ENCODE measurements at places on chromosomes 5 and 9. TPM values are rescaled to one million over a fixed set of nuclear protein-coding genes. Genes with fewer than 3 reads are reported as not detected.

SLC6A18 gene
- total RNA-seq = not detected

PLAC8L1 gene
- 0.56 TPM for total RNA-seq

SUSD3 gene
- 35.6 TPM for total RNA-seq

TMEM174 gene
- not detected for total RNA-seq

UBE2QL1 gene
- total RNA-seq = 0.33 TPM

PCDHA3 gene
- not detected for total RNA-seq

SH2D3C gene
- 11.8 TPM for total RNA-seq

DMRT3 gene
- total RNA-seq = not detected

DNA sequence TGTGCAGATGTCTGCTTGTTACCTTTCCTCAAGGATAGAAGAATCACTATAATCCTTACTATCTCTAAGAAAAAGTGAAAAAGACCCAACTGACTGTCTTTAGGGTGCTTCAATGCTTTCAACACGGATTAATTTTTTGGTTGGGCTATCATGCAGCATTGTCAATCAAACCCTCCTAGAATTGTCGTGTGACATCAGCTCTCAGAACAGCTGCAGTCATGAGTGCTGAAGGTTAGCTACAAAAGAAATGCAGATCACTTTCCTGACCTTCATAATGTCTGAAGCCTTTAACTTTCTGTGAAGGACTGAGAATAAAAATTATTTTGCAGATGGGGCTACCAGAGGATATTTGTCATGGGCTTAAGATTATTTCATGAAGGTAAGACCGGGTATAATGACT, 107.9 kb upstream of the EFNA5 start:
- no peak overlapping the region for H3K27ac ChIP-seq
- H3K36me3 ChIP-seq = no peaks in the 10 kb centered on the region
- no peak overlapping the region for H3K4me3 ChIP-seq
- no peaks in the 10 kb centered on the region for H3K4me1 ChIP-seq
- H3K27me3 ChIP-seq = no peaks in the 10 kb centered on the region
- no peak for DNase-seq

DNA sequence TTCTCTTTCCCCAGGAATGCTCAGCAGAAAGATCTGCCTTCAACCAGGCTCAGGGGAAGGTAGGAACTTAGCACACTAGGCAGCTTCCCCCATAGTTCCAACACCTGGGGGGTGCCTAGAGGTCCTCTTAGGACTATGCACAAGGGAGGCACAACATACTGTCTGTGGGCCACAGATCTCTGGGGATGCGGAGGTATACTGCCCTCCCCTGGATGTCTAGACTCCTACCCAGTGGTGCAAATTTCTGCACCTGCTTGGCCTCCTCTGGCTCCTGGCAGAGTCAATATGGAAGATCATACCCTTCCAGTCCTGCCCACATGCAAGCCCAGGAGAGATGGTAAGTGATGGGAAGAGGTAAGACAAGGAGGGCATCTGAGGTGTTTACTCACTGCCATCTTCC, 247.5 kb upstream of the DAPK1 start:
- no peak overlapping the region for H3K4me3 ChIP-seq
- H3K27ac ChIP-seq = no peak overlapping the region
- no peak for DNase-seq
- H3K36me3 ChIP-seq = no peaks in the 10 kb centered on the region
- peaks cover 3% of the 10 kb centered on the region for H3K27me3 ChIP-seq

GRCh38 chr9:34771007-34771406, 61.1 kb upstream of the CCL21 start:
- H3K36me3 ChIP-seq = no peaks in the 10 kb centered on the region
- H3K27me3 ChIP-seq = peaks cover 17% of the 10 kb centered on the region
- no peaks in the 10 kb centered on the region for H3K4me1 ChIP-seq
- no peak overlapping the region for H3K27ac ChIP-seq
- no peak overlapping the region for H3K4me3 ChIP-seq

DNA sequence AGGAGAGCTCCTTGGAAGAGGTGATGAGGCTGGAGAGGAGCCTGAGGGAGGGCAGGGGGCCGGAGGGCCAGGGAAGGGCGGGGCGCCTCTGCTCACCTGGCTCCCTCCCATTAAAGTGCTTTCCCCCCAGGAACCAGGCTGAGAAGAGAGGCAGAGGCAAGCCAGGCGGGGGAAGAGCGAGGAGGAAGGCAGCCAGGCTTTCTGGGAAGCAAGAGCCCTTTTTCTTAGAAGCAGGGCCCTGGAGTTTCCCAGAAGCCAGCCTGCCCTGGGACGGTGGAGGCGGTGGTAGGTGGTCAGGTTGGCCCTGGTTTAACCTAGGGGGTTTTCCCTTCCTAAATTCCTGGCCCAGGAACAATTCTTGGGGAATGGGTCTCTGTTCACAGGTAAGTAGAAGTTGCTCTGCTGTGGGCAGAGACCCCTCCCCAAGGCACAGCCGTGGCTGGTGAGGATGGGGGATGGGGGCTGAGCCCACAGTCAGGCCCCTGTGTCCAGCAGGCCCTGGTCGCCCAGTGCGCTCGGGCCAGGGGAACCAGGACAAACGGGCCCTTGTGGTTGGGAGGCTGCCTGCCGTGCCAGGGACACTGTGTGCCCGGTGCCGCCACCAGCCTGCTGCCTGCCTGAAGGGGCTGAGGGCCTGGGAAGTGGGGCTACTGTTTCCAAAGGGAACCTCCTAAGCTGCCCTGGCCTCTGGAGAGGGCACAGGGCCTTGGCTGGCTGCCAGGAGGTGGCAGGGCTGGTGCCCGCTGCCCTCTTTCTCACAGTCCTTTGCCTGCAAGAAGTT, 16.6 kb upstream of the RALGDS start:
- DNase-seq = no peak
- H3K27me3 ChIP-seq = no peaks in the 10 kb centered on the region
- peaks cover 8% of the 10 kb centered on the region for H3K36me3 ChIP-seq
- no peak overlapping the region for H3K4me3 ChIP-seq
- peaks cover 99% of the 10 kb centered on the region for H3K4me1 ChIP-seq

- no peak overlapping the region for H3K4me3 ChIP-seq
- H3K4me1 ChIP-seq = no peaks in the 10 kb centered on the region
- no peaks in the 10 kb centered on the region for H3K27me3 ChIP-seq
- no peaks in the 10 kb centered on the region for H3K36me3 ChIP-seq
- DNase-seq = no peak
- no peak overlapping the region for H3K27ac ChIP-seq
Measured at GRCh38 chr5:153211076-153211475, 279.4 kb upstream of the GRIA1 start.

- no peaks in the 10 kb centered on the region for H3K27me3 ChIP-seq
- H3K4me1 ChIP-seq = no peaks in the 10 kb centered on the region
- H3K4me3 ChIP-seq = no peak overlapping the region
- H3K36me3 ChIP-seq = no peaks in the 10 kb centered on the region
- no peak overlapping the region for H3K27ac ChIP-seq
Measured at GRCh38 chr9:88287972-88288371, 100.3 kb upstream of the SPIN1 start.

GRCh38 chr5:125254267-125254666, 507.8 kb upstream of the ZNF608 start:
- no peak overlapping the region for H3K27ac ChIP-seq
- no peaks in the 10 kb centered on the region for H3K36me3 ChIP-seq
- H3K4me3 ChIP-seq = no peak overlapping the region

DNA sequence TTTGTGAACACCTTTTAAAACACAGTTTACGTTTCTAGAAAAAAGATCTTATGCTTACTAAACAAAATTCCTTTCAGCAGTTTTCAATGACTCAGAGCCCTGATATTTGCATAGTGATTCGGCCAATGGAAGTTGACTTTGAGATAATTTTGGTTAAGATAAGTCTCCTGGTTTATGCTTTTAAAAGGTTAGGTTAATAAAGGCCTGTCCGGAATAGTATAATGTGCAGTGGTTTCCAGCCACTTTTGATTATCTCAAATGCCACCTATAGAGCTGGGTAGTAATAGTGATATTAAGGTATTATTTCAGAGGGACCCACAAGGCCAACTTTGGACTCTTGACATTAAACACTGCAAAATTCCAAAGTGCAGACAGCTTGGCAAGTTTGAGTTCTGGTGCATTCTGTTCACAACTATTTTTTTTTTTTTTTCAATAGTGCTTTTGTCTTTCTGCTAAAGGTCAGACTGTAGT, 86.1 kb downstream of the F2RL2 start:
- peaks cover 45% of the 10 kb centered on the region for H3K4me1 ChIP-seq
- H3K36me3 ChIP-seq = peaks cover 6% of the 10 kb centered on the region
- no peak overlapping the region for H3K27ac ChIP-seq

- no peak overlapping the region for H3K27ac ChIP-seq
- H3K4me1 ChIP-seq = no peaks in the 10 kb centered on the region
- no peaks in the 10 kb centered on the region for H3K27me3 ChIP-seq
- no peak overlapping the region for H3K4me3 ChIP-seq
- H3K36me3 ChIP-seq = peaks cover 28% of the 10 kb centered on the region
- no peak for DNase-seq
Measured at GRCh38 chr5:122019919-122020590, 58.0 kb downstream of the LOX start.

- DNase-seq = no peak
- no peak overlapping the region for H3K4me3 ChIP-seq
- no peaks in the 10 kb centered on the region for H3K4me1 ChIP-seq
- H3K36me3 ChIP-seq = no peaks in the 10 kb centered on the region
Measured at GRCh38 chr5:116467465-116467843, 107.2 kb downstream of the SEMA6A start.

- H3K36me3 ChIP-seq = no peaks in the 10 kb centered on the region
- H3K27me3 ChIP-seq = no peaks in the 10 kb centered on the region
- no peak overlapping the region for H3K4me3 ChIP-seq
- no peak for DNase-seq
Measured at GRCh38 chr5:51172903-51173626, 210.2 kb upstream of the ISL1 start.

GRCh38 chr9:136318111-136318775, 9.1 kb upstream of the GPSM1 start:
- no peaks in the 10 kb centered on the region for H3K27me3 ChIP-seq
- H3K27ac ChIP-seq = no peak overlapping the region
- no peaks in the 10 kb centered on the region for H3K4me1 ChIP-seq
- H3K4me3 ChIP-seq = no peak overlapping the region
- DNase-seq = no peak

DNA sequence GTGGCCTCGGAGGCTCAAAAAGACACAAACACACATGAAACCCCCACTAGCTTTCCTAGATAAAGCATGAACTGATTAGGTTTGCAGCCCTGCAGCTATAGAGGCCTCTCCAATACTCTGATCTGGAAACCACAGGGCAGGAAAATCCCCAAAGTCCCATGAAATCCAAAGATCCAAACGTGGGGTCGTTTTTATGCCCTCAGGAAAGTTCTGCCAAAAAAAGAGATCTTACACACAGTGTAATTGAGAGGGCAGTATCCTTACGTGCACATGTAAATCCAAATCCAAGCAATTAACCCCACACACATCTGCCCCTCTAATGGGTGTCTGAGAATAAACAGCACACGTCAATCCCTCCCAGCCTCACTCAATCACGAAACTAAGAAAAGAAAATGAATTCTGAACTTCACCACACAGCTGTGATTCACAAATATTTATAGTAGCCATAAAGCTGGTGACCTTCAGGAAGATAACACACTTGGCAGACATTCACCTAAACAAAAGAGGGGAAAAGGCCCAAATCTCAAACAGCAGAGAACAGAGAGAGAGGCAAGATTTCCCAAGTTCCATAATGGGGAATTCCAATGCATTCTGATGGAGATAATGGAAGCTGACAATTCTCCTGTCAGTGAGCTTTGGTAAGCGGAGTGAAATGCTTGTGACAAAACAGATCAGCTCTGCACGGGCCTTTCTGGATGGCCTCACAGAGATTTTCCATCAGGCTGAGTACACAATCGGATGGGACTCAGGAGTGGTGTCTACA, 114.2 kb downstream of the SEMA5A start:
- no peaks in the 10 kb centered on the region for H3K4me1 ChIP-seq
- H3K4me3 ChIP-seq = no peak overlapping the region
- no peaks in the 10 kb centered on the region for H3K27me3 ChIP-seq
- no peak for DNase-seq
- no peaks in the 10 kb centered on the region for H3K36me3 ChIP-seq

GRCh38 chr5:171155621-171156020, 153.4 kb upstream of the TLX3 start:
- no peaks in the 10 kb centered on the region for H3K27me3 ChIP-seq
- DNase-seq = no peak
- no peak overlapping the region for H3K27ac ChIP-seq
- H3K4me3 ChIP-seq = no peak overlapping the region
- H3K36me3 ChIP-seq = no peaks in the 10 kb centered on the region

DNA sequence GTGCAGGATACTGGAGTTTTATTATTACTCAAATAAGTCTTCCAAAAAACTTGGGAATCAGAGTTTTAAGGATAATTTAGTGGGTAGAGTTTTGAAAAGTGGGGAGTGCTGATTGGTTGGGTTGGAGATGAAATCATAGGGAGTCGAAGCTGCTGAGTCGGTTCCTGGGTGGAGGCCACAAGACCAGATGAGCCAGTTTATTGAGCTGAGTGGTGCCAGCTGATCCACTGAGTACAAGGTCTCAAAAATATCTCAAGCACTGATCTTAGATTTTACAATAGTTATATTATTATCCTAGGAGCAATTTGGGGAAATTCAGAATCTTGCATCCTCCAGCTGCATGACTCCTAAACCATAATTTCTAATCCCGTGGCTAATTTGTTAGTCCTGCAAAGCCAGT, 804.9 kb upstream of the SEMA6A start:
- no peak for DNase-seq
- H3K27ac ChIP-seq = no peak overlapping the region
- H3K27me3 ChIP-seq = no peaks in the 10 kb centered on the region

- peaks cover 28% of the 10 kb centered on the region for H3K4me1 ChIP-seq
- H3K27me3 ChIP-seq = no peaks in the 10 kb centered on the region
- no peak for DNase-seq
- H3K36me3 ChIP-seq = no peaks in the 10 kb centered on the region
Measured at GRCh38 chr5:177478711-177479646, 5.5 kb upstream of the DBN1 start.

- H3K4me1 ChIP-seq = no peaks in the 10 kb centered on the region
- no peak overlapping the region for H3K27ac ChIP-seq
- H3K36me3 ChIP-seq = no peaks in the 10 kb centered on the region
Measured at GRCh38 chr9:129703667-129704355, 38.4 kb downstream of the PRRX2 start.

- H3K27me3 ChIP-seq = no peaks in the 10 kb centered on the region
- no peak for DNase-seq
- H3K36me3 ChIP-seq = no peaks in the 10 kb centered on the region
- H3K4me3 ChIP-seq = no peak overlapping the region
- no peaks in the 10 kb centered on the region for H3K4me1 ChIP-seq
Measured at GRCh38 chr9:7756088-7756487, 43.5 kb downstream of the DMAC1 start.

- H3K27ac ChIP-seq = no peak within 1 kb of the TSS
- DNase-seq = no peak
- H3K27me3 ChIP-seq = peaks cover 37% of the 10 kb centered on the region
- H3K4me1 ChIP-seq = no peaks in the 10 kb centered on the region
Measured at GRCh38 chr5:96433066-96433447, at the start of gene PCSK1. TSS of gene PCSK1 (minus strand) at chr5:96433248. CDS start at chr5:96433042, 206 bp downstream.

DNA sequence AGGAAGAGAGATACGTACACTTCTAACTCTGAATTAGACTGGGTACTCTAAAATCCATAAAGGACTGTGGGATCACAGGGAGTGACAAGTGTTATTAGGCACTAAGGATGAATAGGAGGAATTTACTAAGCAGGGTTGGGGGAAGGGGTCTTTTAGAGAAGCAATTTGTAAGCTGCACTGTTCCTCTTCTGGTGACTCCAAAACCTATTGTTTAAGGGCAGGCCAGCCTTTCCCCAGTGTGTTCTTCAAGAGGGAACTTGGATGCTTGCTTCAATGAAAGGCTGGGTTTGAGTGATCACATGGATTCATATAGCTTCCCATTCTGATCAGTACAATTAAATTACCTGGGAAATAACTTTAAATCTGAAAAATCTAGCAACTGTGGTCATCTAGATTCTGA, 71.8 kb downstream of the STX17 start:
- H3K27me3 ChIP-seq = no peaks in the 10 kb centered on the region
- no peaks in the 10 kb centered on the region for H3K4me1 ChIP-seq
- peaks cover 3% of the 10 kb centered on the region for H3K36me3 ChIP-seq
- no peak overlapping the region for H3K27ac ChIP-seq

Measured in CD4-positive, alpha-beta T cell (primary cell).